ENCODE measurements at places on chromosomes 4 and X. TPM values are rescaled to one million over a fixed set of nuclear protein-coding genes. Genes with fewer than 3 reads are reported as not detected.

Gene CLGN
- 4.5 TPM for total RNA-seq

Gene HTR2C
- not detected for total RNA-seq

Gene USP11
- total RNA-seq, result 14.7 TPM

Gene CXCL11
- total RNA-seq, result not detected

Gene FAM47A
- not detected for total RNA-seq

Gene NIPAL1
- 11.9 TPM for total RNA-seq

DNA sequence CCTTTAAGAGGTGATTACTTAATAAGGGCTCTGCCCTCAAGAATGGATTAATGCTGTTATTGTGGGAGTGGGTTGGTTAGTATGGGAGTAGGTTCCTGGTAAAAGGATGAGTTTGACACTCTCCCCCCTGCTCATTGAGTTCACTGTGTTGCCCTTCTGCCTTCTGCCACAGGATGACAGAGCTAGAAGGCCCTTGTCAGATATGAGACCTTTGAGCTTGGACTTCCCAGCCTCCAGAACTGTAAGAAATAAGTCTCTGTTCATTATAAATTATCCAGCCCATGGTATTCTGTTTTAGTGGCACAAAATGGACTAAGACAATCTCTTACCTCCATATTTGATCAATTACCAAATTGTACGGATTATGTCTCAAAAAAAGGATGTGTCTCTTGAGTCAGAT is 114.3 kb upstream of the NAP1L5 start:
- DNase-seq, result no peak

DNA sequence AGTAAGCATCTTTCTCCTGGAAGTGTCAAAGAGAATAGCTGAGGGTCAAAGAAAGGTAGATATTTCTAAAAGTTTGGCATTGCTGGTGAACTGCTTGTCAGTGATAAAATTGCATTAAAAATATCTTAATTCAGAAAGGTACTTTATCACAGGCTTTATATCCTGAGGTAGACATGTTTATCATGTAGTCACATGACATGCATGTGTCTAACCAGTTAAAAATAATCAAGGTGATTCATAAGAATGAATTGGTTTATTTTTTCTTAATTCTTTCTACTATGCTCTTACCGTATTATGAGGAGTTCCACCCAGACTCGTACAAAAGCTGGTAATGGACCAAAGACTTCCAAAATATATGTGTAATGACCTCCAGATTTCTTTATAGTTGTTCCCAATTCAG is 6.1 kb downstream of the SLC7A11 start:
- no peak for DNase-seq

GRCh38 chr4:39568805-39569204 is 41.6 kb upstream of the UGDH start:
- no peak for DNase-seq

DNA sequence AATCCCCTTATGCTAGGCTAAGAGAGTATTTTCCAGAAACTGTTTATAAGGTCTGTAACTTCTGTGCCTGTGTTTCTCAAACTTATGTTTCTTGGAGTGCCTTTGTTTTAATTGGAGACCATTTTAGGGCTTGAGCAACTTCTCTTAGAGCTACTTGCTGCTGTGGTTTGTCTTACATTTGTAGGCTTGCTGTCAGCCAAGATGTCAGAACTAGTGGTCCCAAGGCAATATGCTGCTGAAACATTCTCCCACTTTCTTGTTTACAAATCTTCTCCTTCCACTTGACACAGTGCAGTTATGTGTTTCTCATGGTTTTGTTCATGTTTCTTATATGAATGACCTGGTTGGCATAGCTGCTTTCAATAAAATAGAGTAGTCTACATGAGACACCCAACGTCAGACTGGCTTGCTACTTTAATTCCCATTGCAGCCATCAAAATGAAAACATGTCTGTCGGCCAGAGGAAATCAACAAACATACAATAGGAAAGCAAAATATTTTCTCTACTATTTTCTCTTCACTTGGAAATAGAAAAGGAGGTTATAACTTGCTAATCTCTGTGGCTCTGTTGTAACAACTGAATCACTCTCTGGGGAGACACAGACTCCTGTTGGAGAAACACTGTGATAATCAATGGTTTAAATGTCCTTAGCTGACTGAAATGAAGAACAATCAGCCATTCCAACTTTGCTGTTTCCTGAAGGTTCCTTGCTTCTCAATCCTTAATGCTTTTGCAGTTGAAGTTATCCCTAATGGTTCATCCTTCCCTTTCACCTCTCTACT is 426.4 kb downstream of the PDGFC start:
- no peak for DNase-seq

DNA sequence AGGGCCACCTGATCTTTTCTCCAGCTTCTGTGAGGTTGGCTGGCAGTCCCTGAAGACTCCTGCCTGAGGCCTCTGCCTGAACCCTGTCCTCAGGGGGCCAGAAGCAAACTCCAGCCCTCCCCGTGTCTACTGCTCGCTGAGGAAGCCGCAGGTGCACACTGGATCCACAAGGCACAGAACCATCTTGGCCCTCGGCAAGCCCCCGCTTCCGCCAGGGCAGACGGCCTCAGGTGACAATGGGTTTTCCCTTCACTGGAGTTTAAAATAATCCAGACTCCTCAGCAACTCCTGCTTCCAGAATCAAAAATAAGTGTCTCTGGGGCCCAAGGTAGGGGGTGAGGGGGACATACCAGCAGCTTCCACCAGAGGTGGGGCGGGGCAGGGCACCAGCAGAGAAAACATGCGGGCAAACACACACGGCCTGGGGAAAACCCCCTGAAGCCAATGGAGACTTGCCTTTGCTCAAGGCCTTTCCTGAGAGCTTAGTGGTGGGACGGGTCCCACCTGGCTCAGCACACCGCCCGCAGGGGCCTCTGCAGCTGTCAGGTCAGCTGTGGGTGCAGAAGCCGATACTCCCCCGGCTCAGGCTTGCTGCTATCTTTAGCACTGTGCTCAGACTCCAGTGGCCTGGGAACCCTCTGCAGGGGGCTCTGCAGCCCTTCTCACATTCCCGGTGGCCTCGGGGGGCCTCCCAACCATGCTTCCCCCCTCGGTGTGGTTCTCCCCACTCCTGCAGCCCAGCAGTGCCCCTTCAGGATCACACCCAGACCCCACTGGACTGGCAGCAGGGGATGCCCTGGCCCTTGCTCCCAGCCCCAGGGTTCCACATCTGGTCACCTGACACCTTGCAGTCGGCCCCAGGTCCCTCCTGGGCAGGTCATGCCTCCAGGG is 1.9 kb downstream of the MYL5 start:
- DNase-seq, result no peak

- peak; percentile 57 for DNase-seq
Measured at GRCh38 chr4:184310881-184311709, 93.4 kb upstream of the ENPP6 start.

- no peak for DNase-seq
Measured at GRCh38 chr4:118367872-118368271, 15.1 kb upstream of the PRSS12 start.

- DNase-seq, result peak; percentile 59
Measured at GRCh38 chr4:8157496-8157895, 1.1 kb downstream of the ABLIM2 start.

DNA sequence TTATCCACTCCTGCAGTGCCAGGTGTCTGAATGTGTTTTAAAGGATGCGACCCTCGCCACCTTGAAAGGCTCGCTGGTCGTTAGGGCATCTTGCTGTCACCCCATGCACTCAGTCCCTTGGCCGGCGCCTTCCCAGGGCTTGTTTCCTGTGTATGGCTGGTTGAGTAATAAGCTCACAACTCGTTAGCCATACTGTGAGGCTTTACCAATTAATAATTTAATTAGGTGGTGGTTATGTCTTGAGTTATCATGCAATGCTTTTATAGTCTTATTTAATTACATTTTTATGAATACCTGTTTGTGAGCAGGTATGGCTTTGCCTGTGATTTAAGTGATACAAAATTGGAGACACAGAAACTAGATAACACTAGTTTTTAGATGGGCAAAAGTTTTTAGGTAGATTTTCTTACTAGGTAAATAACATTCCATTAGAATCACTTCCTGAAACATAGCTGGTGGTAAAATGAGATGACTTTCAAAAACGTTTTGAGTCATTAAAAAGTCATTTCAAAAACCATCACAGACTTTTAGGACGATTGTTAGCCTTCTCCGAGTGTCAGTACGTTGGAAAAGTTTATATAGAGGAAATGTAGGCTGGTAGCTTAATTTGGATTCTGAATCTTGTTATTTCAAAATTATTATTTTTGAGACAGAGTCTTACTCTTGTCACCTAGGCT is 18.2 kb downstream of the PTTG2 start:
- DNase-seq, result peak; percentile 64

Measured in right lobe of liver (tissue), 6 donors.